Muscle of back (tissue), 13 donors: ENCODE measurements at places on chromosomes 6 and 20.

DNA sequence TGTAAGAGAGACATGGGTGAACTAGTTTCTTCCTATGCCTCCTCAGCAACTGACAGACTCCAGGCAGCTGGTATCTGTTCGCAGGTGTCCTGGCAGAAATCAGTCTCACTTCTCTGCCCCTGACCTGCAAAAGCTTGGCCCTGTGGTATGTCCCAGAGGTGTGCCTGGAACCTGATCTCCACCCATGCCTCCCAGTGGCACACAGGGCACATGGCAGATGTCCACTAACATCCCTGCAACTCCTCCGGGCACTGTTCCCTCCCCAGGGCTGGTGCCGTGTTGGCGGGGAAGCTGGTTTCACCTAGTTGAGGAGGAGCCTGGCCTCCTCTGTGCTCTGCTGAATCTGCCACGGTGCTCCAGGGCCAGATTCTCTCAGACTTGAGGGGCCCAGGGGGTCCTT, 123.3 kb upstream of the GGTLC1 start:
- no peak for DNase-seq

- no peak for DNase-seq
These were observed 22.0 kb downstream of the FAM8A1 start for GRCh38 chr6:17622144-17622543.

DNA sequence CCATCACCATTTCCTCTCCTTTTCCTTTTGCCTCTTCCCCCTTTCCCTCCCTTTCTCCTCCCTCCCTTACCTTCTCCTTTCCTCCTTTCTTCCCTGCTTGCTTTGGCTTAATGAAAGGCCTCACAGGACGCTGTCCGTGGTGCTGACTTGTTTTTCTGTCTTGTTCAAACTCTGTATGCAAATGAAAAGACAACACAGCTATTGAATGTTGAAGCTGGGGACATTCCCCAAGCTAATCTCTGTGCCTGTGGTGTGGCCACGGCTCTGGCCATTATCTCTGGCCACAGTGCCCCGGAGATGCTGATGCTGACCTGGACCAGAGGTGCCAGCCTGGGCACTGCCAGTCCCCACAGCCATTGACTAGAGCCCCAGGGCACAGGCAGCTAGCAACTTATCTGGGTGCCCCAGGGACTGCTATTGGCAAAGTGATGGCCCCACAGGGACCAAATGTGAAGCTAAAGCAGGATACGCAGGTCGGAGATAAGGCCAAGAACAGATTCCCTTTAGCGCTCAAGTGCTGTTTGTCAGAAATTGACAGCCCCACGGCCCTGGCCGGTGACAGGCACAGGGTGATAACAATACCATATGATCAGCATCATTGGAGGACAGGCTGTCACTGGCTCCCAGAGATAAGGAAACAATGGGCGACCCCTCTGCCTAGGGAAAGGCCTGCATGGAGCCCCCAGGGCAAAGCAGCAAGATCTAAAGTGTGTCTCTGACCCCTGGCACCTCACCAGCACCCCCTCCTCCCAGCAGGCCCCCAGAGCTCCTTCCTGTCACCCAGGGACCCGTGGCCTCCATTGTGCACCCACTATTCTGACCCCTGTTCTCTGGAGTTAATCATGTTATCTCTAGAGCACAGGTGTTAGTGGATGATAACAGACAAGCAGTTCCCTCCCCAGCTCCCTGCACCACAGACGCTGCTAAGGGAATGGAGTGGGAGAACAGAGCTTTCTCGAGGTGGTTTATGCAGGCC, 31.6 kb upstream of the SLC32A1 start:
- DNase-seq = peak; percentile 57

- DNase-seq = peak; percentile 78
These were observed 91.2 kb downstream of the PLCB1 start for GRCh38 chr20:8223091-8223870.

GRCh38 chr6:82076916-82077315, 170.6 kb downstream of the IBTK start:
- no peak for DNase-seq

- no peak for DNase-seq
These were observed 68.5 kb downstream of the BANF2 start for GRCh38 chr20:17768271-17768670.

GRCh38 chr6:3549314-3549940, 92.6 kb upstream of the SLC22A23 start:
- DNase-seq = no peak

DNA sequence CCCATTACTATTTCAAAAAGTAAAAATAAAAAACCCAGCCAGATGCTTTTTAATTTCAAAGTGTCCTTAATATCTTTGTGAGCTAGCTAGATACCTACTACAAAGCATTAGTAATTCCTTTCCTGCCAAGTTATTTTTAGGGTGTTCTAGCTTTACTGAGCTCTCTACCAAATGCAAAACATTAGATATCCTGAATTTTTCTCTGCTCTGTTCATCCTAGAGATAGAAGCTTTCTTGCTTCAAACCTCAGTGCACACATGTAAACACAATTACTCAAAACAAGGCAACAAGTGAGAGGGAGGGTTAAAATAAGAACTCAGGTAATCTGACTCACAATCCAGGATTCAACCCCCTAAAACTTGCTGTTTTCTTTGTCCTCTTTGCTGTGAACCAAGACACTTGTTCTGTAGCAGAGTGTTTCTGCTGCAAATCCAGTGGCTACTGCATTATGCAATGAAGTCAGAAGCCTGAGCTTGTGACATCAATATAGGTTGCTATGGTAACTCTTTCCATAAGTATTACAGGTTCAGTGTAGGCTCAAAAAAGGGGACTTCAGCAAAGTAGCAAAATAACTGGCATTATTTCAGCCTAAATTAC, 72.6 kb upstream of the STXBP5 start:
- no peak for DNase-seq

GRCh38 chr6:25326126-25326525, 47.0 kb downstream of the CARMIL1 start:
- no peak for DNase-seq

DNA sequence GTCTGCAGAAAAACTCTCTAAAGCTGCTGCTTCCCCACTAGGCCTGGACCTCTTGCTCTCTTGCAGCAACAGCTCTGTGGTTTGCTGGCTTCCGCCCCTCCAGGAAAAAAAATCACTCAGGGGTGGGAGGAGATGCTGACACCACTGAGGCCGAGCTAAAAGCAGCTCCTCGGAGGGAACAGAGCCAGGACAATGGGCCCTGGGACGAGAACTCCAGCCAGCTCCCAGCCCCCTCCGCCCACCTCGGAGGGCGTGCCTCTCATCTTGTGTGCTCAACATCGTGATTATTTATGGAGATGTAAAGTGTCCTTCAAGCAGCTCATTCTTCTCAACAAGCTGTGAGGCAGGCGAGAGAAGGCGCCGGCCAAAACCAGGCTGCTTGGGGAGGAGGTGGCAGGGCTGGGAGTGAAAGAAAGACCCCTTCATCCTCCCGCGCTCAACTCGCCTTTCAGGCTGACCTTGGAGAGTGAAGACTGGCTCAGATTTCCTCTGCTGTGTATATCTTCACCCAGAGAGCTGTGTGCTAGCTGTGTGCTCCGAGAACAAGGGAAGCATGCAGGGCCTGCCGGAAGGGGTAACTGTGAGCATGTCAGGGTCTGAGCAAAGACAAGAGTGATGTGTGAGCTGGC, 53.5 kb upstream of the LRFN2 start:
- DNase-seq = peak; percentile 6

DNA sequence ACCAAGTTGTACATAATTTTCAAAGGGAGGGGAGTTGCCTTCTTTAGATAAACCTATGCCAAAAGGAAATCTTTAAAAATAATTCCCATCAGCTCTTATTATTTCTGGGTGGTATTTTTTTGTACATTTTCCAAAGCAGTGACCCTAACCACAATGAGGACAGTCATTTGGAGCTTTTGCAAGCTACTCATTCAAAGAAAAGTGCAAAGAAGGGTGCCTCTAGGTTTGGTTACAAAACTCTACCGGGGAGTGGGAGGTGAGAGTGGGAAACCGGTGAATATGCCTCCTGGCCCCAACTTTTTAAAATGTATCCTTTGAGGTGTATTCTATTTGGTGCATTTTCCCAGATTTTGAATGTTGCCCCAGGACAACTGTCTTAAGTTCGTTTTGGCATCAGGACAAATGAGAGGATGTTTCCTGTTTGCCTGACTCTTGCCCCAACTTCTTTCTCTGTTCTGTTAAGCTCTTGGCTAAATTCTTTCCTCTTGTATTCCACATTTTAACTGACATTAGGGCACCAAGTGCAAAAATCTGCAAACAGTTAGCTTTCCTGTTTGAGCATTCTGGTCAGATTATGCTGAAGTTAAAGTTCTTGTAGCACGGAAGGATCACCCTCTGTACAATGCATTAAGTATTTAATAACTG, 78.9 kb downstream of the SLX4IP start:
- DNase-seq = peak; percentile 32

DNA sequence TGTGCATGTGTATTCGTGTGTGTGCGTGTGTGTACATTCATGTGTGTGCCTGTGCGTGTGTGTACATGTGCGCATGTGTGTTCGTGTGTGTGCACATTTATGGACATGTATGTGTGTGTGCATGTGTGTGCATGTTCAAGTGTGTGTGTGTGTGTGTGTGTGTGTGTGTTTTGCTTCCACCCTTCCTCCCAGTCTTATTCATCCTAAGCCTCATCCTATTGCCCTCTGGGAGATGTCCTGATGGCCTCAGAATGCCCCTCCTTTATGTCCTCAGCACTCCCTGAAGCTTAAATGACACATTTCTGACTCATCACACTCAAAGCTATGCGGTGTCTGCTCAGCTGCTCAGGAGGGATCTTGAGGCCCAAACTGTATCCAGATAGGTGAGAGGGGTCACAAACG, 76.6 kb upstream of the CCDC167 start:
- no peak for DNase-seq

- no peak for DNase-seq
These were observed 2.6 kb downstream of the MAN1A1 start for GRCh38 chr6:119346936-119347335.

GRCh38 chr6:101851911-101852310, 458.4 kb downstream of the GRIK2 start:
- DNase-seq = no peak

DNA sequence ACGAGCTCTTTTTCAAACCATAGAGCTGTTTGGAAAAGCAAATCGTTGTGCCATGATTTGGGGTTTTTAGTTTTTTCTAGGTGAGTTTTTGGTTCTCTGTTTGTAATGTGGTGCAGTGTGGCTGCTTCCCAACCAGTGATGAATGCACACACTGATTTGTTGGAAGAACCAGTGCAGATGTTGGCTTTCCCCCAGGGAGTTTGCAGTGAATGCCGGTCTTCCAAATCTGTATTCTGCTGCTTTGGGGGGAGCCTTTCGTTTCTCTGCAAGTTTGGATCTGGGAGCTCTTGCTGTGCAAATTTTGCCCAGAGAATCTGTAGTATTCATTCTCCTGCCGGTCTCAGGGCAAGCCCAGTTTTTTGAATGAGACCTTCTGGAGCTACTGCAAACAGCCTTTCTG, 14.5 kb downstream of the HECA start:
- DNase-seq = peak; percentile 43

DNA sequence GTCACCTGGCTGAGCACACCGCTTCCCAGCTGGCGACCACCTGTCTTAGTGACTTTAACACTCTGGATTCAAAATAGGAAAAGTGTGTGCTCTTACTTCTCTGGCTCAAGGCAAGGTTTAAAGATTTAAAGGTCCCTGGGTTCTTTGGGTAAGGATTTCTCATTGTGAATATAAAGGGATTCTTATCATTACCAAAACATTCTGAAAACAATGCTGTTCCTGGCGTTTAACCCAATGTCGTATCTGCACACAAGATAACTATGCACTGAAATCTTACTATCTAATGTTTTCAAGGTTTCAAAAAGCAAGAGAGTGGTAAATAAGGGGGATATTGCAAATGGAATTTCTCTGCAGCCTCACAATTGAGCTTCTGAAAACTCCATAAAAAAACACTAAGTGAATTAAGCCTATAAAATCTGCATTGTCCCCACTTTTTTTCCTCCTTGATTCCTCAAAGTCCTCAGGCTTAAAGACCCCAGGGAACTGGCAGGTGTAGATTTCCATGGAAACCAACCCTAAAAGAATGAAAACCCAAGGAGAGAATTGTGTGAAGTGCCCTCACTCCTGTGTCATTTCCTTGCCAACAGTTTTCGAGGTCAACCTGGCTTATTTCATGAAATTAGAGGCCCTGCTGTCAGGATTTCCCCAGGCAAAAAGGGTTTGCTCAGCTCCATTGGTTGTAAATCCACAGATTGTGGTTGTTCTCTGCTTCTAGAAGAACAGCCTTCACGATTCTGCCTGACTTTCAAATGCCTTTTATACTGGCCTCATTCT, 44.0 kb downstream of the BMP2 start:
- no peak for DNase-seq

DNA sequence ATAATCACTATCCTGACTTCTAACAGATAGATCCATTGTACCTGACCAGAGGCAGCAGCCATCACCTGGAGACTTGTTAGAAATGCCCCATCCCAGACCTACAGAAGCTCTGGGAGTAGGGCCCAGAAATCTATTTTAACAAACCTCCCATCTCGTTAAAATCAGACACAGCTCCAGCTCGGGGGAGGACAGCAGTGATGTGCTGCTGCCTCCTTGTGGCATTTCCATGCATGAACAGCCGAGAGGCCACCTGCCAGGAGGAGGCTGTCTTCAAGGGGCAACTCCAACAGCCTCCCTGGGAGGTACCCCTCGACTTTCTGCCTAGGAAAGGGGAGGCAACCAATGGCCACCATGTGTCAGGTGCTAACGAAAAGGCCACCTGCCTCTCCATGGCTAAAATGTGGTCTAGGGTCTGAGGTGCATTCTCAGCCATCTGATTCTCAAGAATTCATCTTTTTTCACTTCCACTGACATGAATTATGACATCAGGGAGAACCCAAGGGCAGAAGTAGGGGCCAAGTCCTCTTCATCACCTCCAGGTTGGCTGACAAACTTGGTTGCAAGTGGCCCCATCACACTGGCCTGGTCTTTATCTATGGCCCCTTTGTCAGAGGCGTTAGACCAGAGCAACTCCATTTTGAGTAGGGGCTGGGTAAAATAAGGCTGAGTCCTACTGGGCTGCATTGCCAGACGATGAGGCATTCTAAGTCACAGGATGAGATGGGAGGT, 12.2 kb upstream of the KCNK15 start:
- peak; percentile 54 for DNase-seq

DNA sequence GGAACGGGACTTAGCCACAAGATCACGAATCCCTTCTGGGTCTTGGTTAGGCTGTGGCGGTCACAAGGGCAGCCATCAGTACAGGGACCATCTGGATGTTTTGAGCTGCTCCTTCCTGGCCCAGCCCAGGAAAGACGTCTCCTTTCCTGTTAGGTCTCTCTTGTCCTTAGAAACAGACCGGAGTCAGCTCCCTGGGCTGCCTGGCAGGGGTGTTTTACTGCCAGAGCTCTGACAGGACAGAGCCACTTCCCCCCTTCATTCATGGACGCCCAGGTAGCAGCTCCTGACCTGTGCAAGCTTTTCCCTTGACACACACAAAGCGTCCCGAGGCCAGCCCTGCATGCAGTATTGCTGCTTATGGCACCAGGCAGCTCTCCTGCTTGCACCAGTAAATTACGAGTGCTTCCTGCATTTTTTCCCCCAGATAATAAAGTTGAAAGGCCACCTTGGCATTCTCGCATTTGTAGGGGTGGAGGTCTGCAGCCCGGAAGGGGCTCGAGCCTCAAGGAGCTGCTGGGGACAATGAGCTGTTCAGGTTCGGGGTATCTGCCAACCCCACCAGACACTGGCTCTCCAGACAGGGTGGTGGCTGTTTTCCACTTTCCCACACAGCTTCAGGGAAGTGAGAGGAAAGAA, 87.4 kb downstream of the NOL4L start:
- peak; percentile 40 for DNase-seq
